ENCODE measurements at places on chromosomes 3 and 15. TPM values are rescaled to one million over a fixed set of nuclear protein-coding genes. Genes with fewer than 3 reads are reported as not detected.

DNA sequence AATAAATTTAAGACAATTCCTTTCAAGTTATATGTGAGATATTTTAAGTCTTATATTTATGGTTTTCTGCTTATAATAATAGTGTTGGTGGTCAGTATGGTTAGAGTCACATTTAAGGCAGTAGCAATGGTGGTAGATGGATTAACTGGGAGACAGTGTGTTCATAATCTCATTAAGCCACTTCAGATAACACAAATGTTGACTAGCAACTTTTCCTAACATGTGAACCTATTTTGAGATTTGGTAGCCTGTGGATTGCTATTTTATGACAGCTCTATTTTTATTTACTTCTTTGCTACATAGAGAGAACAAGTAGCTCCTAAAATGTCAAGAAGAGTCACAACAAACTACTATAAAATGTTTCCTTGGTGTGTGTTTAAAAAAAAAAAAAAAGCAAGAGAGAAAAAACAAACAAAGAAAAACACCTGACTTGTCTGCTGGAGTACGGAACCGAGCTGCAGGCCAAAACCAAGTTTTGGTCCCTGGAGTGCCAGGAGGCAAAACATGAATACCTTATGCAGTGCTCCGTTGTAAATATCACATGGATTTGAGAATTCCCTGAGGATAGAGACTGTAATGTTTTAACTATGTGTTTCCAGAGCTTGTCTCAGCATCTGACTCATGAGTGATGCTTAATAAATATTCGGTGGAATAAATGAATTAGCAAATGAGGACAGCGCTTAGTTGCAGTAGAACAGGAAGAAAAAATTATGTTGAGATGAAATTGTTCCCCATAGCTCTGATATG is 457.1 kb upstream of the ROBO2 start:
- no peak for DNase-seq

DNA sequence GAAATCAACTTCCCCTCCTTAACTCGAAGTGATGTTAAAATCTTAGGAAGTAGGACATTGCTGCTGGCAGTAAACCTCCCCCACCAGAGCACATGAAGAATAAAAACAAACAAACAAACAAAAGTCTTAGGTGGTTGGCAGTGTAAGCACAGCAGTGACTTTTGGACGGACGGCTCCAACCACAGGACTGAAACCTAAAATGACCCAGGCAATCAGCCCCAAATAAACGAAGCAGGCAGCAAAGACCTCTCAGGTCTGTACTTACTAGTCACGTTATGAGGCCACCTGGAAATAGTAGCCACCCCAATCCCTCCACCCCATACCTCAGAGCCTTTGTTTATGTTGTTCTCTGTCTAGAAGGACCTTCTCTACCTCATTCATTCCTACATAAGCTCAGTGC is 33.5 kb upstream of the HES1 start:
- no peak for DNase-seq

GRCh38 chr3:17974206-17974841 is 231.9 kb upstream of the TBC1D5 start:
- DNase-seq, result no peak

DNA sequence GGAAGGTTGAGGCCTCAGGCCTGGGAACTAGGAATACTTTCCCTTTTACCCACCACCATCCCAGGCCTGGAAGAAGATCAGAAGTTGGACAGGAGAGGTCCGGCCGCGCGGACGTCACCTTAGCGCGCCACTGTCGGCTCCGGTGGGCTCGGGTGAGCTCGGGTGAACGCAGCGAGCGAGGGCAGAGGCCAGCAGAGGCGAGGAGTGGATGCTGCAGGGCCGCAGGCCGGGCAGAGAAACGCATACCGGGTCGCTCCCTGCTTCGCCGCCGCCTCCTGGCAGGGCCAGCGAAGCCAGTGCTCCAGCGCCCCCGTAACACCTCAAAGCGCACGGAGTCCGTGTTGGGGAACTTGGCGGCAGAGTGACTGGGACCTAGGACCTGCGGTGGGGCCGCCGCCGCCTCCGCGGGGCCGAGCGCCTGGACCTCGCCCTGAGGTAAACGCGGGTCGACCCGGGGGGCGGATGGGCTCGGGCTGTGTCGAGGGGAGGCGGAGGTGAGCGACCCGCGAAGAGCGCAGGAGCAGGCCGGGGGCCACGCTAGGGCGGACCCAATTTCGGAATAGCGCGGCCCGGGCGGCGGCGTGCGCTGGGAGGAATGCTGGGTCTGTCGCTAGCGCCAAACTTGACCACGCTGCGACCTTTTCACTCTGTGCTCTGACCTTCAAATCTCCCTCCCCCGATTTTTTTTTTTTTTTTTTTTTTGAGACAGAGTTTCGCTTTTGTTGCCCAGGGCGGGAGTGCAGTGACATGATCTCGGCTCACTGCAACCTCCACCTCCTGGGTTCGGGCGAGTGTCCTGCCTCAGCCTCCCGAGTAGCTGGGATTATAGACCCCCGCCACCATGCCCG is 1.6 kb downstream of the CYP11A1 start:
- DNase-seq, result peak; percentile 73

DNA sequence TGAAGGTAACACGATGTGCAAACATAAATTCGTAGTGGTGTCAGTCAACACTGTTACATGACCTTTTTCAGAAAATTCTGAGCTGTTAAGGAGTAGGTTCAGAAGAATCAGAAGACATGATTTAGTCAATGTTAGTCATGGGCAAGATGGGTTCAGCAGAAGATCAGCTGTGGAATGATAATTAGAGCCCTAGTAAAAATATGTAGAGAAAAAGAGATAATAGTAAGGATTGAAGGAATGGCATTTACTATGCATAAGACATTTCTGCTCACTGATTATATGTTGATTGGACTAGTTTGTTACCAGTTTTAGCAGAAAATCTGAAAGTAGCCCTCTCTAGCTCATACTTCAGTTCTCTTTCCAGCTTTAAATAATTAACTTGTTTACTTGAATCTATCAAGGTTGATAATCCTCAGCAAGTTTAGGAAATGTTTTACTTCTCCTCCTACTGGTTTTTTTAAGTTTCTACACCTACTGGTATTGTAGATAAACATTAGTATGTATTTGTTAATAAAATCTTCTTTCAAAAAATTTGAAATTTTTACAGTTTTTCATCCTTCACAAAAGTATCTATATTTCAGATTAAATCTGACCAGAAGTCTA is 98.6 kb downstream of the ALCAM start:
- no peak for DNase-seq

- DNase-seq, result no peak
Observed at GRCh38 chr3:4988983-4989834, 10.0 kb downstream of the BHLHE40 start.

DNA sequence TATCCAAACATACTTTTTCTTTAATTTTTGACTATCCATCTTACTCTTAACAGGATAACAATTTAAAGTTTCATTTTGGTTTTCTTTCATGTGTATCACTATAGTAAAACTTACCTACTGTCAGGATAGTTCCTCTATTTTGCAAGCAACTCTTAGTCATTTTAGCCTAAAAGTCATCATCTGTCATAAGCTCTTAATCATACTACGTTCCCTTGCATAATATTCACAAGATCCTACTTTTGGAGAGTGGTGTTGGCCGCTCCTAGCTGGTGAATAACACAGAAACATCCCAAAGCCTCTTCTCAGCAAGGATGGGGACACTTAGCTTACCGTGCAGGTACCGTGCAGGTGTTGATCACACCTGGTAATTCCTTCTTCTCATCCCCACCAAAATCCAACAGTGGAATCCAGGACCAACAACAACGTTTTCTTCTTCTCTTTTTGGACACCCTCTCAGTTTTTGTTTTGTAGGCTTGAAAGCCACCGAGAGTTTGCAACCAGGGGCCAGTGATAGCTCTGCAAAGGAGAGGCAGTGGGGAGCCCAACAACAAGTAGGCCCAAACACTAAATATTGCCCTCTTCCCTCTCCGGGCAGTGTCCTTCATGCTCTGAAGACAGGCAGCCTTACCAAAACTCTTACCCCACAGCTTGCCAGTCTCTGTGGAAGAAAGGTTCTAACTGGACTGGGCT is 433 bp downstream of the FILIP1L start:
- DNase-seq, result no peak

SLC15A2 gene
- 0.20 TPM for total RNA-seq

FAH gene
- 3.4 TPM for total RNA-seq

THPO gene
- not detected for total RNA-seq

CMTM8 gene
- 1.6 TPM for total RNA-seq
